Hematopoietic multipotent progenitor cell treated with erythropoietin and hydrocortisone succinate and interleukin-3 and kit ligand, for 6 days (in vitro differentiated cells): ENCODE measurements at places on chromosomes 11 and 22.

- DNase-seq, result peak; percentile 95
Observed at GRCh38 chr11:65013888-65014725, at the start of gene ARL2. Gene ARL2 (plus strand): TSS chr11:65014160. CDS start chr11:65014208, 48 bp downstream.

GRCh38 chr11:120747850-120748814 lies 236.6 kb downstream of the GRIK4 start:
- DNase-seq, result no peak

DNA sequence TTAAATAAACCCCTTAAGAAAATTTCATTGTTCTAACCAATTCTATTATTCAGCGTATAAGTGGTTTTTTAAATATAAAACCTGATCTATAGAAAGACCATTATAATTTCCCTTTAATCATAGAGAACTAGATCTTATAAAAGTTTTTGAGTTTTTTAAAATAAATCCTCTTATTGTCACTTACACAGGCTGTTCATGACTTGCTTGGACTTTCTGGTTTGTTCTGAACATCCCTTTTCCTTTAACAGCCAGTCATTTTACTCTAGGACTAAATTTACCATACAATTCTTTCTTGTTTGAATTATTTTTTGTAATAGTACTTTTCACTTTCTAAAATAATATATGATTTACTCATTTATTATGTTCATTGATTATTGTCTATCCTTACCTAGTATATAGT lies 4.7 kb downstream of the NXPE2 start:
- no peak for DNase-seq

DNA sequence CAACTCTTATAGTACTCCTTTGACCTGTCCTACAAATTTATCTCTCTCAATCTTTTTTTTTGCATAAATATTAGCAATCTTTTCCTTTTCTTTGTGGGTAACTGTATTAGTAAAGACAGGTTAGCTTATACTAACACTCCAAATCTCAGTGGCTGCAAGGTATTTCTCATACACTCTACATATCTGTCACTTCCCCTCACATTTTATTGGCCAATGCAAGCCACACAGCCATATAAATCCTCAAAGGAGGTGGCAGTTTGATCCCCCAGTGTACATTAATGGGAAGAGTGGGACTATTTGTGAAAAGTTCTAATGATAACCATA lies 42.6 kb upstream of the EED start:
- DNase-seq, result peak; percentile 75

DNA sequence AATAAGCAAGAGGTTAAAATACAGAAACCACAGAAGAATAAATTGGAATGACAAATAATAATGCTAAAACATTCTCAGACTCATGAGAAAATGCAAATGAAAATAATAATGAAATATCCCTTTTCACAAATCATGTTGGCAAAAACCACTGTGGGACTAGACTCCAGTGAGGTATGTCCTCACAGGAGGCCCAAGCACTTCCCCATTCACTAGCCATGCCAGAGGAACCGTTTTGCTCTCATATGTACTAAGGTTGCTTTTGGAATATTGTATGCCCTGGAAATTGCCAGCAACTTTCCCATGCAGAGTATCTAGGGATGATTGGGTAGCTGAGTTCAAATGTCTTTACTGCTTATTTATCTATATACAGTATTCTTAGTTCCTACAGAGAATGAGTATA lies 106.2 kb upstream of the CHORDC1 start:
- DNase-seq, result no peak

DNA sequence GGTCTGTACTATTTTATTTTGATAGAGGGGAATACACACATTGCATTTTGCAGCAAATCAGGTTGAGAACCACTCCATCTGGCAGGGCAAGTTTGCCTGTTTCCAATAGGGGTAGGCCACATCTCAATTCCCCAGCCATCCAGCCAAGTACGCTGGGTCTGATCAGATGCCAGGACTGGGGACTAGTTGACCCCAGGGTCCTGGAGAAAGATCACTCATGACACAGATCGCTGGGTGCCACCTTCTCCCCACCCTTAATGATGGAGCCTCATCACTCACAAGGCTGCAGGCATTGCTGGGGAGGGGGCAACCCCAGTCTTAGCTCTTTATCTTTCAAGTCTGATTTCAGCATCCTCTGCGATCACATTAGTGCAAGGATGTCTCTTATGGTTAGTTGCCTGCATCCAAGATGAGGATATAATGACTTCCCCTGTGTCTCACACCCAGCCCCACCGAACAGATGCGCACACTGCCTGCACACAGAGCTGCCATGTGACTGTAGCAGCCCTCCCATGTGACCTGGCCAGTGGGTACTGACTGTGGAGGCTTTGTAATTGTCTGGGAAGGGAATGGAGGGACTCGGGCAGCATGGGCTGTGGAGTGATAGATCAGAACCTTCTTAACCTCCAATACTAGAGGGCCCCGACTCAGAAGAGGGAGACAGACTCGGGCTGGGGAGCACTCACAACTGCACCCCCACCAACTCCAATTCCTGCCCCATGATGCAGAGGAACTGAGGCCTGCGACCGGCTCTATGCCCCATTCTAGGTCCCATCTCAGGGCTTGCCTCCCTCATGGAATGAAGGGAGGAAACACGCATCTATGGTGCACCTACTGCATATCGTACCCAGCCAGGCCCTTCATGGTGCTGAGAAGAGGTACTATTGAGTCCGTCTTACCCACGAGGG lies 155.8 kb downstream of the DSCAML1 start:
- no peak for DNase-seq

DNA sequence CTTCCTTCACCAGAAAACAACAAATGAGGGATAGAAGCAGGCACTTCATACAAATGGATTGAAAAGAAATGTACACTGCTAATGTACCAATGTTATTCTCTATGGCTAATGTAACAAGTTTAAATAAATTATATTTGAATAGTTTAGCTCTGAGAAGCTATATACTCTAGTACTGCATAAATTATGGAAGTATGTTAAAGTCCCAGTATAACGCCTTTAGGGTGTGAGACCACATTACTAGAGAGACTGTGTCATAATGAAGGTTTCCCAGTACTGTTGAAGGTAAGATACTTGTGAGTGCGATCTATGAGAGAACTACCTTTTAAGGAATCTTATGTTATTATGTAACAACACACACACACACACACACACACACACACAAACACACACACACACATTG lies 39.8 kb upstream of the GAB2 start:
- no peak for DNase-seq

DNA sequence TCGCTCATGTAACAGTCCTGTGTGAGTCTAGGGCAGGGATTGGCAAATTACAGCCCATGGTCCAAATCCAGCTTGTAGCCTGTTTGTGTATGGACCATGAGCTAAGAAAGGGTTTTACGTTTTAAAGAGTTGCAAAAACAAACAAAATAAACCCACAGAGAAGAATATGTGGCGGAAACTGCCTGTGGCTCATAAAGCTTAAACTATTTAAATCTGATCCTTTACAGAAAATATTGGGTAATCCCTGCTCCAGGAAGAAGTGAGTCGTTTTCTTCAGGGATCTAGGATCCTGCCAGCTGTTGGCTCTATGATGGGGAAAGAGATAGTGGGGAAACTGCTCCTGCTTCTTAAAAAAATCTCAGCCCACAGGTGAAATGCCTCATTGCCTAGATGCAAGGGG lies 3.4 kb upstream of the OR6Q1 start:
- DNase-seq, result no peak

GRCh38 chr11:76459299-76459698 lies 14.5 kb downstream of the EMSY start:
- DNase-seq, result peak; percentile 33

GRCh38 chr22:36375071-36375980 lies 12.4 kb downstream of the MYH9 start:
- no peak for DNase-seq

DNA sequence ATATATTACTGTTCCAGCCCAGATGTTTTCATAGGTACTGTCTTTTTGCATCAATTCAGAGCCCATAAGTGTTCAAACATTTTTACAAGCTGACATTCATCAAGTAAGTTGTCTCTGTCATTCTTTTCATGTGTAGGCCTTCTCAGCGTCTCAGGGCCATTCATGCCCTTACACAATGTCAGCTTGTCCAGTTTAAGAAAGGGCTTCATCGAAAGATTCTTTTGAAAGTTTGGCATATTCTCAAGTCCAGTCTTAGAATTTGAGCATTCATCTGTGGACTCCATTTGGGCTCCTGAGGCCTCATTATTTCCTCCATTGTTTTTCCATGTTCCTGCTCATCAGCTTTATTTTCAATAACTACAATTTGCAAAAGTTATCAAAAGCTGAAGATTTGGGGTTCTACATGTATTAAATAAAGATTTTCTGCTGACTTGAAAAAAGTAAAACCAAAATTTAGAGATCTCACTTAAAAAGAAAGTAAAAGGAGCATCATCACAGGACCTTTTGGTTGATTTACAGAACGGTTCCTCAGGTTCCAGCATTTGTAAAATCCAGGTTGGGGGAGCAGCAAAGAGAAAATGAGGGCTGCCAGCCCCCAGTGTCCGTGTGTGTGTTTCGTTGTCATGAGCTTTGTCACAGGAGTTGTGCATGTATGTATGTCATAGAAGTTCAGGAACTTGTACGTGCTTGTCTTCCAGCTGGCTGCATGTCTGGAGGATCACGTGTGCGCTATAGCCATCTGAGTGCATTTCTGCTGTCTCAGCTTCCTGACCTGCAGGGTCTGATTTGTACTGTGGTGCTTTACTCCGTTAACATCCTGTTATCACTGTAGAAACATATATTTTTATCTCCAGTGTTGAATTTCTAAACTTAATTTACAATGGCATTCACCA lies 15.6 kb downstream of the MOV10L1 start:
- peak; percentile 82 for DNase-seq

GRCh38 chr11:61978703-61979661 lies 11.5 kb upstream of the FTH1 start:
- peak; percentile 20 for DNase-seq

GRCh38 chr22:22687638-22688500 lies 43.5 kb downstream of the GGTLC2 start:
- peak; percentile 76 for DNase-seq

DNA sequence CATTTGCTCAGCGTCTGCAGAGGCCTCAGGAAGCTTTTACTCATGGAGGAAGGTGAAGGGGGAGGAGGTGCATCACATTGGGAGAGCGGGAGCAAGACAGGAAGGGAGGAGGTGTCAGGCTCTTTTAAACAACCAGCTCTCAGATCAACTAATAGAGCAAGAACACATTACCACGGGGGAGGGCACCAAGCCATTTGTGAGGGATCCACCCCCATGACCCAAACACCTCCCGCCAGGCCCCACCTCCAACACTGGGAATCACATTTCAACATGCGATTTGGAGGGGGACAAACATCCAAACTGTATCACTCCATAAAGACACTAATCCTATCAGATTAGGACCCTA lies 18.9 kb upstream of the THY1 start:
- DNase-seq, result no peak

DNA sequence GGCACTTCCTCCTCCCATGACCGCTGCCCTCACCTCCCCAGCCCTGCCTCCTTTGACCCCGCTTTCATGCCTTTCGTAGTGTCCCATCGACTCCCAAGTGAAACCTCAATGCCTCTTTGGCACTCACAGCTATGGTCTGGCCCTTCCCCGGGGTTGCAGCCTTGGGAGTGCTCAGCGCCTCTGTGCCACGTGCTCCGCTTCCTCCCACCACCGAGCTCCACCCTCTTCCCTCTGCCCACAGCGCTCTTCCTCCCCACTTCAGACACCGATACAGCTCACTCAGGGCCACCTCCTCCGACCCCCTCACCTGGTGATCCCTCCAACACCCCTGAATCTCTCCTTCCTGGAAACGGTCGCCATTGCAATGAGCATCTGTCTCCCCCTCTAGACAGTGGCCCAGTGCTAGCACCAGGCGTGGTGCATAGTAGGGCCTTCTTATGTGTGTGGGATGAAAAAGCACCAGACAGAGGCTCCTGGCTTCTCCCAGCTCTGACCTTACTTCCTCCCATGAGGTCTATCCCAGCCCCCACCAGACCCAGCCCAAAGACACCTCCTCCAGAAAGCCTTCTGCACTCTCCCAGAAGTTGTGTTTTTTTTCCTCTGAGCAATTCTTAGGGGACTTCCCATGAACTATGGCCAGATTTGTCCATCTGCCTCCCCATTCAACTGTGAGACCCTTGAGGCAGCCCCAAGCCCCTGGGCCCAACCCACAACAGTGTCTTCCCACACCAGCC lies 16.4 kb upstream of the SCGB1A1 start:
- peak; percentile 79 for DNase-seq

GRCh38 chr11:65968600-65969482 lies 7.3 kb downstream of the SART1 start:
- peak; percentile 58 for DNase-seq

GRCh38 chr11:119118227-119118626 lies 3.2 kb upstream of the HINFP start:
- no peak for DNase-seq

DNA sequence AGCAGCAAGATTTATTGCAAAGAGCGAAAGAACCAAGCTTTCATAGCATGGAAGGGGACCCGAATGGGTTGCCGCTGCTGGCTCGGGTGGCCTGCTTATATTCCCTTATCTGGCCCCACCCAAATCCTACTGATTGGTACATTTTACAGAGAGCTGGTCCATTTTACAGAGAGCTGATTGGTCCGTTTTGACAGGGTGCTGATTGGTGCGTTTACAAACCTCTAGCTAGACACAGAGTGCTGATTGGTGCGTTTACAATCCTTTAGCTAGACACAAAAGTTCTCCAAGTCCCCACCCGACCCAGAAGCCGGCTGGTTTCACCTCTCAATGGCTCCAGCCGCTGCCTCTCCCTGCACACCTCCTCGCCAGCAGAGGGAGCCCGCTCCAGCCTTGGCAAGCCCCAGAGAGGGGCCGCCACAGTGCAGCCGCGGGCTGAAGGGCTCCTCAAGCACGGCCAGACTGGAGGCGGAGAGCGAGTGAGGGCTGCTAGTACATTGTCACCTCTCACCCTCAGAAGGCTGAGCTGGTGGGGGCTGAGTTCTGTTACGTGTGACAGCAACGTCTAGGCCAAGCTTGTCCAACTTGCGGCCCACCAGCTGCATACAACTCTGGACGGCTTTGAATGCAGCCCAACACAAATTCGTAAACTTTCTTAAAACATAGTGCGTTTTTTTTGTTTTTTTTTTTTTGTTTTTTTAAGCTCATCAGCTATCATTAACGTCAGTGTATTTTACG lies 8.7 kb downstream of the PTH start:
- peak; percentile 60 for DNase-seq

- no peak for DNase-seq
Observed at GRCh38 chr11:59427068-59427382, 812 bp upstream of the OR5A2 start.

DNA sequence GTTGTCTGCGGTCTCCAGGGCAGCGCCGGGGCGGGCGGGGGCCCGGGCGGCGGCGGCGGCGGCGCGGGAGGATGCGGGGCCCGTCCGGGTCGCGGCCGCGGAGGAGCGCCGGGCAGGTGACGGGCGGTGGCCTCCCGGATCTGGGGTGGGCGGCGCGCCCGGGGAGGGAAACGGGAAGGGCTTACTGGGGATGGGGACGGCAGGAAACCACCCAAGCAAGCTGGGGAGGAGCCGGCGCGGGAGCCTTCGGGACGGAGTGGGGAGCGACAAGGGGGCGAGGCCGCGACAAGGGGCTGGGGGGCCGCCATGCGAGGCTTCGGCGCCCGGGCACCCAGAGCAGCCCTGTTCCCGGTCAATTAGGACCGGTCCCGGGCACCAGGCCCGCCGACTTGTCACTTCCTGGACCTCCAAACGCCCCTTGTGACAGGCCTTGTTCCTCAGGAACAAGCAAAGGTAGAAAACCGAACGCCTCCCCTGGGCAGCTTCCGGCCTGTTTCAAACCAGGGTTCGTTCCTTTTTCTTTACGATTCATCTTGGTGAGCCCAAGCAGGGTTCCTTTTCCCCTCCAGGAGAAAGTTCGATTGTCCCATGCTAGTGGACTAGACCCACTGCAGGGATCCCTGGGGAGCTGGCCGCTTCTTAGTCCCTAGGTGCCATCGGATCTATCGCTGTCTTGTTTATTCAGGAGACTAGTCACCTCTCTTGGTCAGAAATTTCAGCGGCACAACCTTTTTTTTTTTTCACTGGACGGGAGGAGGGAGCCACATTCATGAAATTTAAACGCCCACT lies 492 bp downstream of the JHY start:
- DNase-seq, result peak; percentile 57
